Pancreas (tissue), 10 donors: ENCODE measurements at places on chromosomes 11 and 22. TPM values are rescaled to one million over a fixed set of nuclear protein-coding genes. Genes with fewer than 3 reads are reported as not detected.

GP1BB gene
- total RNA-seq = 1.5 TPM

DNA sequence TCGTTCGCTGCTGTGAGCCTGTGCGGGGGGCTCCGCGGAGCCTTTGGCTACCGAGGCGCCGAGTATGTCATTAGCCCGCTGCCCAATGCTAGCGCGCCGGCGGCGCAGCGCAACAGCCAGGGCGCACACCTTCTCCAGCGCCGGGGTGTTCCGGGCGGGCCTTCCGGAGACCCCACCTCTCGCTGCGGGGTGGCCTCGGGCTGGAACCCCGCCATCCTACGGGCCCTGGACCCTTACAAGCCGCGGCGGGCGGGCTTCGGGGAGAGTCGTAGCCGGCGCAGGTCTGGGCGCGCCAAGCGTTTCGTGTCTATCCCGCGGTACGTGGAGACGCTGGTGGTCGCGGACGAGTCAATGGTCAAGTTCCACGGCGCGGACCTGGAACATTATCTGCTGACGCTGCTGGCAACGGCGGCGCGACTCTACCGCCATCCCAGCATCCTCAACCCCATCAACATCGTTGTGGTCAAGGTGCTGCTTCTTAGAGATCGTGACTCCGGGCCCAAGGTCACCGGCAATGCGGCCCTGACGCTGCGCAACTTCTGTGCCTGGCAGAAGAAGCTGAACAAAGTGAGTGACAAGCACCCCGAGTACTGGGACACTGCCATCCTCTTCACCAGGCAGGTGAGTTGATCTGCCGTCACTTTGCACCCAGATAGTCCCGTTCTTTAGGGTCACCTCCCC is 1.0 kb downstream of the ADAMTS15 start:
- peak; percentile 71 for DNase-seq

PTPRCAP gene
- 2.0 TPM for total RNA-seq

GRCh38 chr11:93542811-93543229 is 371 bp downstream of the SMCO4 start:
- peak; percentile 55 for DNase-seq

C11orf42 gene
- not detected for total RNA-seq
